Omental fat pad (tissue), 4 donors: ENCODE measurements at places on chromosomes 2 and 18. TPM values are rescaled to one million over a fixed set of nuclear protein-coding genes. Genes with fewer than 3 reads are reported as not detected.

GRCh38 chr18:31225668-31226067 lies 63.0 kb upstream of the DSC1 start:
- no peak for DNase-seq

- DNase-seq, result no peak
Observed at GRCh38 chr2:26914659-26915310, 55.7 kb upstream of the MAPRE3 start.

DNA sequence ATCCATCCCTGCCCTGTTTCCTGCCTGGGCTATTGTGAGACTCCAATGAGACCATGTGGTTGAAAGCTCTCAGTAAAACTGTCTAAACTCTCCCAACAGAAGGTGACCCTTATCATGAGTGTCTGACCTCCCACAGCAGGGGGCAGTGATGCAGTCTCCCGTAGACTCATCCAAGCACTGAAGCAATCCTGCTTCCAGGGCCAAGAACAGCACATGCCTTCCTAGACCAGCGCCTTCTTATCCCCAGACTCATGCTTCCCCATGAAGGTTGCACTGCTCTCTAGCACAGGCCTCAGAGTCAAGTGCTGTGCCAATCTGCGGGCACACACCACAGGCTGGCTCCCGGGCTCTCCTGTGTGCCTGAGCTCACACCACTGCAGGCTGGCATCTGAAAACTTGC lies 112.3 kb downstream of the TNS1 start:
- DNase-seq, result no peak

DNA sequence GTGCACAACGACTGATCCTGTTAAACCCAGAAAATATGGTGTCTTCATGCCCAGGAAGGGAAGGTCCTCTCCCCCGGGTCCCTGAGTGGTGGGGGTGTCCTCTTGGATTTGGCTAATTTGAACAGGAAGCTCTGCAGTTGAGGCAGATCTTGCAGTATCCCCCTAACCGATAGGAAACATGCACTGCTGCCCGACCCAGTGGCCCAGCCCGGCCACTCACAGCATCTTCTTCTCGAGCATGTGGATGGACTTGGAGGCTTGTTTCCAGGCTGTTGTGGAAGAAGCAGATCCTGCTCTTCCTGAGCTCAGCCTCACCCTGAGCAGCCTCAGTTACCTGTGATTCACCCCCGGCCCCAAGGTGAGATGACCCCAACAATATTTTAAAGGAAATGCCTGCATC lies 46.4 kb upstream of the ASB1 start:
- no peak for DNase-seq

DNA sequence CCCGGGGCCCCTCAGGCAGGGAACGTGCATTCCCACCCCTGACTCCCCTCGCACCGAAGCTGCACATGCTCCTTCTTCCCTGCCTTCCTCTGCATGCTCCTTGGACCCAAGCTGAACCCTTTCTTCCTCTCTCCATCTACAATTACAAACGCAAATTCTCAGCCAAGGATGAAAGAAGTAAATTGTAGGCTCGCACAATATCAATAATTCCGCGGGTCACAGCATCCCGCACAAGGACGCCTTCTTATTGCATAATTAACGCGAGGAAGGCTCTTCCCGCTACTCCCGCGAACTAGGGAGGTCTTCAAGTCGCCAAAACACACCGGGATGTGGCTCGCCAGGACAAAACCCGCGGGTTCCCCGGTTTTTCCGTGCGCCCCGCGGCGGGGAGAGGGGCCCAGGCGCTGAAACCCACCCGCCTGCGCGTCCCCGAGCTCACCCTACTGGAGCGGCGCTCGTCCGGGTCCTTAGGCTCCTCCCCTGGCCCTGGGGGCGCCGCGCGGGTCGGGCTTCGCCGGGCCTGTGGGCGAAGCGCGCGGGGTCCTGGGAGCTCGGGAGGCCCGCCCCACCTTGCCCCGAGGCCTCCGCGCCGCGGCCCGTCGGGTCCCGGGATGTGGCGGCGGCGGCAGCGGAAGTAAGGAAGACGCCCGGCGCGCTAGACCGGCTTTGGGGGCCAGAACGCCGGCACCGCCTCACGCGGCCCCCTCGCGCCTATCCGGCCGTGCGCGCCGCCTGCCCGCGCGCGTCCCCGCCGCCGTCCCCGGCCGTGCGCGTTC lies at the start of gene CHST10:
TSS of gene CHST10 (minus strand) at position 734 of the 776 bp plus-strand sequence. CDS start 10,993 bp downstream, outside the sequence.
- DNase-seq, result no peak

DNA sequence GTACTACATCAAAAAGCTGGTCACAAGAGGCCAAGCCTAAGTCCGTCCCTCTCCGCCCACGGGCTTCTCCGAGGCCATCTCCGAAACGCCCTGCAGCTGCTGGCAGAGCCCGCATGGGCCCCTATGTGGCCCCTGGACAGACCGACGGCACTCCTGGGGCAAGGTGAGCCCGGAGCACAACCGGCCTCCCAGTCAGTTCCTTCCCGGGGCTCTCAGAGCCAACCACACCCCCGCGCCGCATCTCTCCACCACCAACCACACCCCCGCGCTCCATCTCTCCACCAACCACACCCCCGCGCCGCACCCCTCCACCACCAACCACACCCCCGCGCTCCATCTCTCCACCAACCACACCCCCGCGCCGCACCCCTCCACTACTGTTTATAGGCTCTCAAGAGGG lies 93.5 kb downstream of the ZNF516 start:
- DNase-seq, result no peak

GRCh38 chr18:7566567-7567473 lies at the start of gene PTPRM:
Gene PTPRM, plus strand, starts transcription at chr18:7567316. Its CDS starts 503 bp downstream, at chr18:7567819.
- peak; percentile 33 for DNase-seq

DNA sequence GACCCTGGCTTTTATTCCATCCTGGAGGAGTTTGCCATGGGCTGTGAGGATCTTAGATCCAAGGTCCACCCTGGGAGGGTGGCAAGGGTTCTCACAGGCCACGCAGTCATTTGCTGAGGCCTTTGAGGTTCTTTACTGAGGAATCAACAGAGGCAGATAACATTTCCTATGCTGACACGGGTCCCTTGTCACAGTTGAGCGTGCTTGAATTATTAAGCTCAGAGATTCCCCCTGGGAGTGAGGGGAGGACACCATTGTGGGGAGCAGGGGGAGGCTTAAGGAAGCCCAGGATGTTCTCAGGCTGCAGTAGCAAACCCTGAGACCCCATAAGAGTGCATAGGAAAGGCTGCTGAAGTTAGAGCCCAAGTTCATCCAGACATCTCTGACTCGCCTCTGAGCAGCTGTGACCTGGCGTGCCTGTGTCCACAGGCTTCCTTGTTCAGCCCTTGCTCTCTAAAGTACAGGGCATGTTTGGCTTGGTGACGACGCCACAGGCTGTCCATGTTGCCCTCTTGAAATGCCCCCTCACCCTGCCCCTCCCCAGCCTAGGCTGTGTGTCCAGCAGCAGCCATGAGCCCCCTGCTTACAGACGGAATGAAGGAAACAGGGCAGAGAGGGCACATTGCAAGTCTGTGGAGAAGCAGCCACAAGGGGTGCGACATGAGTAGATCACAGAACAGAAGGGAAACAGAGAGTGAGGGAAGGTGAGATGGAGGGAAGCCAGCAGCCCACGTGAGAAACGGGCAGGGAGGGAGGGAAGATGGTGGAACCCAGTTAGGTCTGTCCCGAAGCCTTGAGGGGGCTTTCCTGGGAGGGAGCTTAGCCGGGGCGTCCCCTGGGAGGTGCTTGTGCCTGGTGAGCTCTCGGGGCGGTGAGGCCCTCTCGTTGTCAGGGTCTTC lies 34.0 kb downstream of the NAPG start:
- DNase-seq, result no peak

DNA sequence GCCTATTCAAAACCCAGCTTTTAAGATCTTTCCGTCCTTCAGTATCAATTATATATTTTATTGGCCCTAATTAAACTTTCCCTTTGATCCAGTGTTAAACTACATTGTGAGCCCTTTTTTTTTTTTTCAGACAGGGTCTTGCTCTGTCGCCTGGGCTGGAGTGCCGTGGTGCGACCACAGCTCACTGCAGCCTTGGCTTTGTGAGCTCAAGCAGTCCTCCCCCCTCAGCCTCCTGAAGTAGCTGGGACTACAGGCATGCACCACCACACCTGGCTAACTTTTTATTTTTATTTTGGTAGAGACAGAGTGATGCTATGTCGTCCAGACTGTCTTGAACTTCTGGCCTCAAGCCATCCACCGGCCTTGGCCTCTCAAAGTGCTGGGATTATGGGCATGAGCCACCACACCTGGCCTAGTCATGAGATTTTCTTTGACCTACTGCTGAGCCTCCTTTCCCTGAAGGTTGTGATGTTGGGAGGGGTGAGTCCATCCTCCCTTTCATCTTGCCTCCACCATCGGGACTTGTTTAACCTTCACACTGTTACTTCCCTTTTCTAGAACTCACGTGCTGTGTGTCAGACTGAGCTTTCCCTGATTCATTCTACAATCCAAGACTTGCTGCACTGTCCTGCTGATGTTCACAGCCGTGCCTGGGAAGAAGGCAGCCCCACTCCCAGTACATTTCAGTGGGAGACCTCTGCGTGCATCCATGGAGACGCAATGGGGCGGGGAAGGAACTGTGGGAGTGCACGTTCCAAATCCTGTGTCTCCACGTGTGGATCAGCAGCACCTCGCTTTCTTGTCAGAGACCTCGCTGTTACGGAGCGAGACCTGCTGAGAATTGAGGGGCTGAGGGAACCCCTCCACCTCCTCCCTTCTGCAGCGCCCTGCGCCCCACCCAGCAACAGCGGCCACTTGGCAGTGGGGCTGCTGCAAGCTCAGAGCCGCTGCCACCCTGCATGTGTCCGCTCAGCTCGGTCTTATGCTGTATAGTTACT lies 10.8 kb downstream of the OXER1 start:
- no peak for DNase-seq

GRCh38 chr18:31252522-31252921 lies 65.4 kb upstream of the DSG1 start:
- DNase-seq, result no peak

- DNase-seq, result no peak
Observed at GRCh38 chr2:173216668-173217067, 138.0 kb upstream of the CDCA7 start.

DNA sequence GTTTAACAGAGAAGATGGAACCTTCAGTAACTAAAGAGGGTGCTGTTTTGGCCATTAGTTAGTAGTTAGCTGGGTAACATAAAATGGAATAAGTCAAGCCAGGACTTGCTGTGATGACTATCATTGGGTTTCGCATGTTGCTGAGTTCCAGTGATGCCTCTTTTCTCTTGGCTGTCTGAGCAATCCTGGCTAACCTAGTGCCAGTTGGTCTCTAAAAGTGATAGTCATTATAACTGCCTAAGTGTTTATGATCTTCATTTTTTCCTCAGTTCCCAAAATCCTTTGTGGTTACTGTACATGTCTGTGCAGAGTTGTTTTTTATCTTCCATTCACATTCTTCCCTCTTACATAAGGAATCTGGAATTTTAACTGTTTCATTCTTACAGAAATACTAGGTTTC lies 33.4 kb downstream of the WDR43 start:
- DNase-seq, result no peak

DNA sequence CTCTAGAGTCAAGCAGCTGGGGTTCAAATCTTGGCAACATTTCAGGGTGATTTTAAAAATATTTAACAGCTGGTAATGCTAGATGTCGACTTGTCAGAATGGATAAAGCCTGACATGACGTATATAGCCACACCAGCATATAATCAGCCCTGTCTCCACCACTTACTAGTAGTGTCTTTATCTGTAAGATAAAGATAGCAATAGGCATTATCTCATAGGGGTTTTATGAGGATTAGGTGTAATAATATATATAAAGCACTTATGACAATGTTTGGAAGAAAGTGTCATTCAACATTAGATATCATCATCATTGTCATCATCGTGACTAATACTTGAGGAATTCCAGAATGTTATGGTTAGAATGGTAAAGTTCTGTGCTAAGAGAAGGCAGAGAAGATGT lies 369.0 kb upstream of the CWC22 start:
- DNase-seq, result no peak

- no peak for DNase-seq
Observed at GRCh38 chr2:193793914-193794313, 1599.2 kb upstream of the TMEFF2 start.

GRCh38 chr2:71941726-71942525 lies 205.7 kb downstream of the CYP26B1 start:
- no peak for DNase-seq

DNA sequence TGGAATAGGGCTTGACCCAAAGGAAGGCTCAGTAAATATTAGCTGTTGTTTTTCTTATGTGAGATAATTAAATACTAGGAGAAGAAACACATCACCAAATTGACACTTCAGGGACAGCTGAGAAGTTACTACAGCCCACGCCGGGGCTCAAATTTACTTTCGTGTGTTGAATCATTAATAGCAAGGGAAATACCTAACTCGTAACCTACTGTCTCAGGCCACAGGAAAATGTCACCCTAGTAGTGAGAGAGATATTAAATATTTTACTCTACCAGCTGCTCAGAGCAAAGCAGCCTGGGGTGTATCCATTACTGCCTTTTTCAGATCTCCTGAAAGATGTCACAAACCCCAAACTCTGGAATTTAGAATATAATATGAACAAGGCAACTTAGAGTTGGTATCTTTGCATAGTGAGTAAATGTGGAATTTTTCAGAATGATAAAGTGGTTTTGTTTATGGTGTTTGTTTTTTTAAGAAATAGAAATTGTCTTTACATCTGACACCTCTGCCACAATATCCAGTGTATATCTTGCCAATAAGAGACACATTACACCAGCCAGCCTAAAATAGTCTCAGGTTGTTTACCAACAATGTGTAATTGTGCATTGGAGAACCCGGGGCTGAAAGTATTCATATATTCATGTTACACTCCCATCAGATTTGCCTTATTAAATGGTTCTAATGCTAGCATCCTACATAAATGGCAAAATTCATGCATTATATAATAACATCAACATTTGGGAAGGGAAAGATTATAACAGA lies 48.4 kb downstream of the ATP8B1 start:
- no peak for DNase-seq

DNA sequence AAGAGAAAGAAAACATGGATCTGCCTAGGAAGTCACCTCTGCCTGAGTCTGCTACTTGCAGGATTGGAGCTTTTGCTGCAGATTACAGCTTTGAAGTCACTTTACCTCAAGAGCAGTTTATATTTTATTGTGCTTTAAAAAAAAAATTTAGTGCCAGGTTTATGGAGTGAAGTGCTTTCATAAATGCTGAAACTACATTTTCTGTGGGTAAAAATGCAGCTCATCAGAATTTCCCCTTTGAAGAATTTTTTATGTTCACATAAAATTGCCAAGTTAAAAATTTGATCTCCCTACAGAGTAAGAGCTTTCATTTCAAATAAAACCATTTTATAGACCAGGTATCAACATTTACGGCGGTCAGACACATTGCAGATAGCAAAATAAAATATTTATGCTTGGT lies 25.2 kb downstream of the BCL2L11 start:
- no peak for DNase-seq

GRCh38 chr2:228798458-228799207 lies 472.5 kb downstream of the PID1 start:
- DNase-seq, result no peak

ANKRD62 gene
- not detected for total RNA-seq

STRADB gene
- total RNA-seq, result 25.2 TPM

SIX3 gene
- total RNA-seq, result not detected

UCN gene
- 1.8 TPM for total RNA-seq

GRP gene
- not detected for total RNA-seq

STEAP3 gene
- total RNA-seq, result 9.4 TPM

KCMF1 gene
- 55.0 TPM for total RNA-seq

HOXD4 gene
- total RNA-seq, result 2.6 TPM

VPS4B gene
- total RNA-seq, result 45.4 TPM

RAPGEF4 gene
- total RNA-seq, result 11.7 TPM
